ENCODE measurements at places on chromosomes 12 and 14.

- DNase-seq = no peak
These were observed 20.4 kb downstream of the GALNT9 start for GRCh38 chr12:132308853-132309595.

DNA sequence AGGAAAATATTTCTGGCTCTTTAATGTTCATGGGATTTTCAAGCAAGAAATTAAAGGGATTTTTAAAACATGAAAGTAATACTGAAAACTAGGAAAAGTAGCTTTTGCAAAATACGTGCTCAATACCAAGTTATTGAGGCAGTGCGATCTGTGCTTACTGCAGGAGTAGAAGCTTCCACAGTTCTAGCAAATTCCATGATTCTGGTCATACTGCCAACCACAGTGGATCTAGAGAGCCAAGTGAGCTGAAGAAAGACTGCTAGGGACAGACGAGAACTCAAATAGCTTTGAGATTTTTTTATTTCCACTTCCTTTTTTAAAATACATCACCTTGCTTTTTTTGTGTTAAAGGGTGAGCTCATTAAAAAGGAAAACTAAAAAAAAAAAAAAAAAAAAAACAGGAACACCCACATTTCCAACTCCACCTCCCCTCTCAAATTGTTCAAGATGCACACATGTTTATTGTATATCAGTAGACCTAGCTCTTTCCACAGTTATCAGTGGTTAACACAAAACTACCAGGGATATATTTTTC lies 26.2 kb downstream of the EGLN3 start:
- DNase-seq = no peak

DNA sequence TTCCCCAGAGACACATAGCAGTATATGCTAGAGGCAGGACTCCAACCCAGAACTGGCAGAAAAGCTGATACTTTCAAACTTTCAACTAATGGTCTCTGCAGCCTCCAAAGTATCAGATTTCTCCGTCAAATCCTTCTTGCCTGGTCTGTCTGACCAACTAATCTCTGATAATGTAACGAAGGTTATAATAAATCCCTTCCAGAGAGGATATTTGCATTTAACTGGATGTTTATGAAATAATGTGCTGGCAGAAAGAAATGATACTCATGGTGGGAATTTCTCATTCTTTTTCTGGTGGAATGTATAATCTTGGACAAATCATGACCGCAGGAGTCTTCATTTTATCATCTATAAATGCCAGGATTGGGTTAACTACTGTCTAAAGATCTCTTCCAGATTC lies 860.3 kb downstream of the DIO2 start:
- DNase-seq = no peak

GRCh38 chr14:104352493-104353220 lies 214.3 kb downstream of the KIF26A start:
- no peak for DNase-seq

GRCh38 chr14:63186453-63186852 lies 17.8 kb upstream of the RHOJ start:
- DNase-seq = no peak

DNA sequence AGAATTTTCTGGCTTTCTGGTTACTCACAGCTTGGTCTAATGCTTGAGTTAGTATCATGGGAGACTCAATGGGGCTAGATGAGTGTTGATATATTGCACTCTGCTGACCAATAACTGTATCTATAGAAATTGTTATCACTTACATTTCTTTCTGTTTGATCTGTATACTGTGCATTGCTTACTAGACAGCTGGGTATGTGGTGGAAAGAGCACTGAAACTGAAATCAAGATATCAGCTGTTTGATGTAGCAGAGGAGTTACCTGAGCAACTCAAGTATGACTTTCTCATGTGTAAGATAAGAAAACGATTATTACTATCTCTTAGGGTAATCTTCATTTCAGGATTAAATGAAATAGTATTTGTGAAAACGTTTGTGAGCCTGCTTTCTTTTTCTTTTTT lies 183.0 kb downstream of the SLC15A5 start:
- DNase-seq = no peak

GRCh38 chr14:92273166-92273565 lies 49.8 kb upstream of the SLC24A4 start:
- no peak for DNase-seq

- DNase-seq = no peak
These were observed 77.3 kb upstream of the PCNX4 start for GRCh38 chr14:60014402-60014801.

GRCh38 chr14:95522116-95522515 lies 5.7 kb upstream of the SYNE3 start:
- DNase-seq = no peak

DNA sequence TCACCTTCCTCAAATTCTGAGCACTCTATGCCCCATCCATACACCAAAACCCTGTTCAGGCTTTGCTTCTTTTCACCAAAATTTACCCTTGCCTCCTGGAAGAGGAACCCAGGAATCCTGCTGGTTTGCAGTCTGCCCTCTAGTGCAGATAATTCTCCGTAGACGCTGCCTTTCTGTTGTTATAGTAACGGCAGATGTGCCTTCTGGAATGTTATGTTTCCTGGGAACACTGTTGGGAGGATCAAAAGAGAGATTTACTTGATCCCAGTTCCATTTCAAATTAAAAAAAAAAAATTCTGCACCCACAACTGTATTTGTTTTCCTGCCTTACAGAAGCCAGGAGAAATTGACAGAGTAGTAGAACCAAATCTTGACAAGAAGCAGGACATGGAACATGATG lies 104.2 kb upstream of the RMST start:
- no peak for DNase-seq

- no peak for DNase-seq
These were observed 21.0 kb upstream of the JDP2 start for GRCh38 chr14:75406856-75407255.

DNA sequence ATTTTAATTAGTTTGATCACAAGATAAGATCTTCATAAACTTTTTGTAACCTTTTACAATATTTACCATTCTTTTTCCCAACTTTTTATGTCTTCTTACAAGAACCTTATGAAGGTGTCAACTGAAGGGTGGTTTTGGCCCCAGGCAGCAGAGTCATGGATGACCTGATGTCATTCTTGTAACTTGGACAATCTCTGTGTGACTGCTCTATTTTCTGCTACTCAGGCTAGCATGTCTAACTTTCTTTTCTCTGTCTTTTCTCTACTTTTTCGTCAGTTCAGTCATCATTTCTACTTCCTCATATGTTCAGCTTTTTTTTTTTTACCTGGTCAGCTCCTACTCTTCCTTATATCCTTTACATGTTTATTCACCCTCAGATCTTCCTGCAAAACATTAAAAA lies 150.7 kb upstream of the PTPRQ start:
- DNase-seq = no peak

- no peak for DNase-seq
These were observed 29.9 kb downstream of the TSPAN9 start for GRCh38 chr12:3107071-3107583.

GRCh38 chr12:15589328-15590032 lies 199.7 kb downstream of the EPS8 start:
- no peak for DNase-seq

DNA sequence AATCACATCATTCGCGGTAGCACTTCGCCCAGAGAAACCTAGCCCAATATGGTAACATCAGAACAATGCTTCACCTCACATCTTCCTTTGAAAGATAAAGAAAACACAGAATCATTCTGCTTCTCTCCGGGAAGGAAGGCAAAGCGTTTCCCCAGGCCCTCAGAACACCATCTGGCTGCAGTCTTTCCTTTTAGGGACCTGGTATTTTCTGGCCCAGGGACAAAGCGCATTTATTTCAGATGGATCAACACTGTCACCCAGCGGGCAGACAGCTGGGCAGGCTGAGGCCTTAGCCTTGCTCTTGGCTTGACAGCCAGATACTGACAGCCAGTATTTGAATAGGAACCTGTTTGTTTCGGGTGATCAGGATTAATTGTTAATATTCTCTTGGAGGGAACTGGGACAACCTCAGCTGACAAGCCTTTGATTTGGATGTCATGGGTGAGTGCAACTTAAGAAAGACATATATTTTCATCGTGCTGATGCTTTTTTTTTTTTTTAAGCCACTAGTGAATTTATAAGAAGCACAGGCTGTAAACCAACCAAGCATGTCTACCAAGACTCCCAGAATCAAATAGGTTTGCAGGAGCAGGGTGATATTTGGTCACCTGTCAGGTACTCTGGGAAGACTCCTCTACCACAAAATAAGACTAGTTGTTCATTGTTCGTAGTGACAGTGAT lies 118.9 kb downstream of the VEZT start:
- peak; percentile 54 for DNase-seq

DNA sequence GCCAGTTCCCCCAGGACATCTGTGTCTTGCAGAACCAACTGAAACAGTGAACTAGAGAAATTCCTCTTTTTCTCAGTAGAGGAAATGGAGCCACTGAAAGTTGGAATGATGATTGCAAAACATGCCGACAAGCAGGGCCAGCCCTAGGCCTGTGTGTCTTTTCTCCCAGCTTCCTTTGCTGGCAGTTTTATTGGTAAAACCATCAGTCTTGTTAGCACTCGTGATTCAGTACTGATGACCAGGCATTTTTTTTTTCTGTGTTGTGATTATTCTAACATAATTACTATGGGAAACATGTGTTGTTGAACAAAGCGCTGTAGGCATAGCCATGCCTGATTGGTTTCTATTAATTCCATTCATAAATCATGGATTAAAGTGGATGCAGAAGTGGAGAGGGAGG lies 620.7 kb downstream of the AACS start:
- DNase-seq = no peak

DNA sequence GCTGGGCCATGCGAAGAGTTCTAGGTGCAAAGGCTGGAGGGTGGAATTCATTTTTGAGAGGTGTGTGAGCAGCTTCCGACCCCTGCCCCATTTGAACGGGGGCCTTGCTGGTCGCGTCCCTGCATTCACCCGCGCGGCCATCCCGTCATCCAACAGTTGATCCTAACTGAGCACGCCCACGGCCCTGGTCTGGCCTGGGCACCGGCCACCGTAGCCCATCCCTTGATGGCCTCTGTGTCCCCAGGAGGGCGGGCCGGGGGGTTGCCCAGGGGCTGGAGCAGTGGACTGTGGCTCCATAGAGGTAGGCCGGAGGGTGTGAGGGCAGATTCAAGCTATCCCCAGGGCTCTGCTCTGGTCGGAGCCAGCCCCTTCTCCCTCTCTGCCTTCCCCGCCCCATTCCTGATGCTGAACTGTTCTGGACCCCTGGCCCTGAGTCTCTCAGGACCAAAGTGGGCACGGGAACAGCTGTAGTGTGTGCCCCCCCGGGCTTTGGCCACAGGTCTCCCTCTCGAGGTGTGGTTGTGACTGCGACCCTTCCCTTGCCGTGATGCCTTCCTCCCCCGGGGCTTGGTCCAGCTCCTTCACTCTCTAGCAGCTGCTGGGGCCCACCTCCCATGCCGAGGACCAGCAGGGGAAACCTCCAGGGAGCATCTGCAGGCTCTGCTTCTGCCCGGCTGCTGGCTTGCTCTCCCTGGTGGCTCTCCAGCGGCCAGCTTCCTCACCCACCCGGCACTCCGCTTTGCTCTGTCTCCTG lies 9.1 kb downstream of the MEG3 start:
- DNase-seq = no peak

DNA sequence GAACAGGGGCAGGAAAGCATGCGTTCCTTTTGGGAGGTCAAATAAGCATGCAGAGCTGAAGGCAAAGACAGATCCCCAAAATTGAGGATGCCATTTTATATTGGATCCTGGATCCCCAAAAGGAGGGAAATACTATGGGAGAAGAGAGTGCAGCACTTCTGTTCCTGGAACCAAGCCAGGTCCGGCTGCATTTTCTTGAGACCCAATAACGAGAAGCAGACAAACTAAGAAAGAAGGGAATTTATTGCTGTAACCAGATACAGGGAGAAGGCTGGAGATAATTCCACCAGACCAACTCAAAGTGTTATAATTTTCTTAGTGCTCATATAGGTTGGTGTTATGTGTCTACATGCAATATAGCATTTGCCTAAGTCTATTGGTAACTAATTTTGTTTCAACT lies 60.8 kb downstream of the PDE6H start:
- DNase-seq = no peak
